ENCODE measurements at places on chromosomes 16 and 17.

DNA sequence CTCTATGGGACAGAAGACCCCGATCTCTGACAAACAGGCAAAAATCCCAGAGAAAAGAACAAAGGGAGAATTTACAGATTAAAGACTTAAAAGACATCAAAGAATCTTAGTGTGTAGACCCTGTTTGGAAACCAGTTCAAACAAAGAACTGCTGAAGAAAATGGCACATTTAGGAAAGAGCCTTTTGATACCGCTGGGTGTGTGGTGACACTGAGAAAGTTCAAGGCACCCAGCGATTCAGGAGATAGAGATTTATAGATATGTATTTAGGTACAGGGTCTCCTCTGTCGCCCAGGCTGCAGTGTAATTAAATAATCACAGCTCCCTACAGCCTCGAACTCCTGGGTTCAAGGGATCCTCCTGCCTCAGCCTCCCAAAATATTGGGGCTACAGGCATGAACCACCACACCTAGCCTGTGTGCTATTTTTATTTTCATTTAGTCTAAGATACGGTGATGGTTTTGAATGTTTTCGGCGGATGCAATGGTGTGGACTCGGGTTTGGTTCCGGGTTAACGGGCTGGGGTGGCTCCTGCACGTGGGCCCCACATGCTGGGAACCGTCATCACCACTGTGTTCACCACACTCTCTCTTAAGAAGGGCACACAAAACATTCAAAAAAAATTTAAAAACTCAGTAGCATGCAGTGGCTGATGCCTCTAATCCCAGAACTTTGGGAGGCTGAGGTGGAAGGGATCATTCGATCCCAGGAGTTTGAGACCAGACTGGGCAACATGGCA, 114.0 kb downstream of the ZNF778 start:
- no peak for DNase-seq

GRCh38 chr17:79519601-79520000, 91.2 kb downstream of the RBFOX3 start:
- no peak for DNase-seq

GRCh38 chr17:54760836-54761235, 139.8 kb upstream of the TOM1L1 start:
- no peak for DNase-seq

GRCh38 chr16:31427441-31428278, 500 bp downstream of the COX6A2 start:
- peak; percentile 89 for DNase-seq

GRCh38 chr16:22630242-22630641, 119.6 kb downstream of the NPIPB5 start:
- no peak for DNase-seq

DNA sequence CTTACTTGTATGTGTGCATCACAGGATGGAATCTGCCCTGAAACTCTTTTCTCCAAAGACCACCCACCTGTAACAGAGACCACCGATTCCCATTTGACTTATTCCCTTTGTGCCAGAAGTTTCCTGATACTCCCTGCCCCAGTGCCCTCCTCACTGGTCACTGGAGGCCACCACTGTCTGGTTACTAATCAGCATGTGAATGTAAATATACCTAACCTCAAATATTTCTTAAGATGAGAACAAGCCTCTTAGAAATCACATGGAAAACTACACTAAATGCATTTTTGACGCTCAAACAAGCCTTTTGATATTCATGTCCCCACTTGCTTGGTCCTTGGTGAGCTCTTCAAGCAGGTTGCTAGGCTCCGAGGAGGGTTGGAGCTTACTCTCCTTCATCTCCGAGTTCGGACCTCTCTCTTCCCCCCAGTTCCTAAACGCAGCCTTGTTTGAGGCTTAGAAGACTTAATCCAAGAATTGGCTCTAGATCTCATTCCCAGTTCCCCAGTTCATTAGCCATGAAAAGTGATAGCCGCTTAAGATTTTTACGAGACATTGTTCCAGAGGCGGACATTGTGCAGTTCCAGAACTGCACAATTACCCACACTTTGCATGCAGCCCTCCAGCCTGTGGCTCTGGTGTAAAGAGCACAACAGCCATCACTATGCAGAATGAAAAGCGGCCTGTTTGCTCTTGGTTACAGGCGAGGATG, 579.2 kb upstream of the PSMD7 start:
- no peak for DNase-seq

- DNase-seq = no peak
Measured at GRCh38 chr16:68416057-68417046, 32.0 kb downstream of the SMPD3 start.

DNA sequence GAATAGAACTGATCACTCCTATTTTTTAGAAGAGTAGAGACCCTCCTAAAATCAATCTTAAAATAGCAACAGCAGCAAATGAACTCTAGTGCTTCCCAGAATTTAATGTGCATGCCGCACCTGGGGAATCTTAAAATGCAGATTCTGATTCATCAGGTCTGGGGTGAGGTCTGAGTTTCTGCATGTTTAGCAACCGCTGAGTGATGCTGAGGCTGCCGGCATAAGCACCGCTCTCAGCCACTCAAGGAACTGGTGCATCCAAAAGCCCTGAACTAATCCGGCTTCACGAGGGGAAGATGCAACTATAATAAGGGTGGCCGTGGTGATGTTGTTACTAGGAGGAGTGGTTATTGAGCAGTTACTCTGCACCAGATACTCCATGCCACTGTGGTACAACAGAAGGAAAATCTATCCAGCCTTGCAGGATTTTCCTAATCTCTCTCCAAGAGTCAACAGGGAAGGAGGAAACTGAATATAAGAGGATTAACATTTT, 19.7 kb downstream of the SDK2 start:
- no peak for DNase-seq

DNA sequence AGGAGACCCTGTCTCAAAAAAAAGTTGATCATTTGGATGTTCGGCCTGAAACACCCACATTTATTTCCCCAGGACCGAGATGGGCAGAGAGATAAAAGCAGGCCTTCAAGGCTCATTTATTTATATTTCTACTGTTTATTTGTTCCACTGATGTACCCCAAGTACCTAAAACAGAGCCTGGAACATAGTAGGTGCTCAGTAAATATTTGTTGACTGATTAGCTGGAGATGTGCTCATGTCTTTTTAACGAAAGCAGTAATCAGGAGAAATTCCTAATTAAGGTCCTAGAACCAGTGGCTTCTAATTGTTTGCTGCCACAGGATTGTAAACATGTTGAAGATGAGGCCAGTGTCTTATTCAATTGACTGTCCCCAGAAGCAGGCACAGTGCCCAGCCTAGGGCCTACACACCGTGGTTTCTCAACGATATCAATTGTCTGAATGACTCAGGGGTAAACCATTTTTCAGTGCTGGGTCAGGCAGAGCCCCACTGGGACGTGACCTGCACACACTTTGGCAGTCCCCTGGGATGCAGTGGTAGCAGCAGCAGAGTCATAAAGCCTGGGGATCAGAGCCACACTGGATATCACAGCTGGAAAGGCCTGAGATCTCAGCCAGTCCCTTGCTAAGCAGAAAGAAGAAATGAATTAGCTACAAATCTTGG, 34.8 kb downstream of the SOST start:
- DNase-seq = peak; percentile 33

- no peak for DNase-seq
Measured at GRCh38 chr17:17498606-17499301, 2.6 kb upstream of the RASD1 start.

DNA sequence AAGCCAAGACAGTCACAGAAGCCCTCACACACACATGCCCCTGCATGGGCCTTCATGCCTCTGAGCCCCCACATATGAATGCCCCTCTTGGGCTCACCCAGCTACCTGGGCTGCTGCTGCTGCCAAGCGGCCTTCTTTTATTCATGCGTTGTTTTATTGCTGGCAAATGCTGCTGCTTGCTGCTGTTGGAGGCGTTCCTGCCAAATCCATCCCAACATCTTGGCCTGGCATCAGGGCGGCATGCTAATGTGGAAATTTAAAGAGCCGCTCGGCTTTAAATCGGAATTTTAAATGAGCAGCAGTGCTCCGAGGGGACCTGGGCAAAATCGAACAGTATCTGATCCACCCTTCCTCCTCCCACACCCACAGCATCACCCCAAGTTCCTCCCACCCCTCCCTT, 39.0 kb downstream of the NEUROD2 start:
- no peak for DNase-seq

- DNase-seq = no peak
Measured at GRCh38 chr16:88384222-88385111, 1.7 kb downstream of the ZNF469 start.

DNA sequence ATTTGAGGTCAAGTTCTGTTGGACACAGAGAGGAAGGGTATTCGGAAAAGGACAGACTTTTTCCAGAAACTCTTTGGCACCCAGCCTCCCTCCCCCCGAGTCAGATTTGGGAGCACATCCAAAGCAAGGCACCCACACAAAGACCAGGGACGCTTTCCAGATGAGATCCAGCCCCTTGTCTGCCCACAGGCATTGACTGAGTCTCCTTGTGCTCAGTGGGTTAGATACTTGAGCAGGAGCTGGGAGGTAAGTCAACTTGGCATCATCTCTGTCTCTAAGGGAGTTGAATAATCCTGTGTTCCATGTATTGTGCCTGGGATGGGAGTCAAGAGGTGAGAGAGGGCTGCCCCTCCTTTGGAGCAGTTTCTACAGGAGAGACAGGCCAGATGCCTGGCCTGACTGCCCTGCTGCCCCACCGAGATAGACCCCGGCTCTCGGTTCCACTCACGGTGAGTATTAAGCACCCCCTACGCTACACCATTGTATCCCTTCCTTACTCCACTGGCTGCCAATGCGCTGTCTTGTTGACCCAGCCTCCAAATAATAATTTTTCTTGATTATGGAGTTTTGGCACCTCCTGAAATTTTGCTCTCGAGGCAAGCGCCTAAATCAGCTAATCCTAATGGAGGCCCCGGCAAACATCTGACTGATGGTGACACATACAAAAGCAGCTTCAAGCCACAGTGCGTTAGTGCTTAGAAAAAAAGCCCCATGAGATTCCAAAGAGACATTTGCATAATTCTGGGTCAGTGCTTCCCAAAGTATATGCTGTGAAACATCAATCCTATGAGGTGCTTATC, 29.6 kb upstream of the MAP3K14 start:
- DNase-seq = no peak

DNA sequence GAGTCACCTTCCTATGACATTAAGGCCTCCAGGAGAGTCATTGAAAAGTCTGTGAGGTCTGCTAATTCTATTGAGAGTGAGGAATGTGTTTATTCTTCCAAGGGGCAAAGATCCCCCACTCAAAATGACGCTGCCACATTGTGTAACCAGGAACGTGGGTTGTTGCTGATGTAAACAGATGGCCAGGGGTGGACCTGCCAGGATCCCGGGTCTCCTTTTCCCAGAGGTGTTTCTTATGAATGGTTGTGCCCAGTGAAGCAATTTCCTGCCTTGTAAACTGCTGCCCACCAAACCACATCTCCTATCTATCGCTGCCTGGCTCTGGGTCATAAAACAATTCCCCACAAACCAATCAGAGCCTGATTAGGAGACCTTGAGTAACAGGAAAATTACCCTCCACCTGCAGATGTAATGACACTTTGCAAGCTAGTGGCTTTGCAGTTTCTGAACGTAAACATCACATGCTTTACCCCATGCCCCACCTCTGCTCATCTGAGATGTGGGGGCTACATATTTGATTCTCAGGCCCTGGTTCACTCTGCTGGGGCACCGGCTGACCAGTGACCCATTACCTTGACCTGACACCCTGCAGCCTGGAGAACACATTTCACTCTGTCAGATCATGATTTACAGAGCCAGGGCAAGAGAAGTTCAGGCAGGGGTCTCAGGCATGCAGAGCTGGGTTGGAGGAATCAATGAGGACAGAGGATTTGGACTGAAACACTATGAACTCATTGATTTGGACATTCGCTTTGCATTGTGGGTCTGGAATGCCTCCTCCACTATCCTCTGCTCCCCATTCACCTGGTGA, 33.1 kb upstream of the DDX52 start:
- no peak for DNase-seq

DNA sequence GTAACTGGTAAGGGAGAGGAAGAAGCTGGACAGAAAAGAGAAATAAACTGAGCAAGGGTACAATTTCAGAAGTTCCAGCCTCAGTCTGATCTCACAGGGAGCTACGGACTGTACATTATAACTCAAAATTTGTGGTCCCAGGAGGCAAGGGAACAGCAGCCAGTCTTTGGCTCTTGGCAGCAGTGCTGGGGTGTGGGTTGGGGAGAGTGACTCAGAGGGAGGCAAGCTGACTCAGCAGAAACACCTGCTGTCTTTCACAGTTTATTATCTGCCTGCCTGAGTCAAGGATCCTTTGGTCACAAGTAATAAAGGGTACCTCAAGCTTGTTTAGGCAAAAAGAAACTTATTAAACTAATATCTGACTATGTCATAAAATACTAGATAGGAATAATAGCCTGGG, 73.5 kb upstream of the KIF2B start:
- no peak for DNase-seq
